ENCODE measurements at places on chromosomes 2 and 18.

DNA sequence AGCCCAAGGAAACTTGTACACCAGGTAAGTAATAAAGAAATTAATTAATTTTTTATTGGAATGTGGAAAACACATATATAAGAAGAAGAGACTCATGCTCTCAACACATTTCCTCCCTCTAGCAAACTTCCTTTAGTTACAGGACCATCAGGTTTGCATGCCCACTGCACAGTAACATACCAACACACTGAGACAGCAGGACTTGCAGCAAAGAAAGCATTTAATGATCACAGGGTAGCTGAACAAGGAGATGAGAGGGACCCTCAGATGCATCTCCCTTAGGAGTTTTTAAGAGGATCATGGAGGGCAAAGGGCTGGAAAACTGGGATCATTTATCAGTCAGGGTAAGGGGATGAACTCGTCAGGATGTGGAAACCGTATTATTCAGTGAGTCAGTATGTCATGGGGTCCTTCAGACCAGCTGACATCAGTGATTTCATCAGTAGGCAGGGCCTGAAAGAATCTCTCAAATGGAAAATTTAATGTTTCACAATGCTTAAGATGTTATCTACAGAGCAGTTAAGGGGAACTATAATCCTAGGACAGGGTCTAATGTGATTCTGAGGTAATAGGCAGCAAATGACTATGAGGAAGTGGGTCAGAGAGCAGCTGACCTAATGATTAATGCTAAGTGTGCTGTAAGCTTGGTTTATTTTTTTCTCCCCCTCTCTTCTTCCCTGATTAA, 193.8 kb upstream of the RND3 start:
- DNase-seq: no peak

- DNase-seq: no peak
Observed at GRCh38 chr2:43052204-43052943, 174.0 kb downstream of the ZFP36L2 start.

- no peak for DNase-seq
Observed at GRCh38 chr2:63729362-63729761, 112.3 kb upstream of the UGP2 start.

GRCh38 chr18:54280220-54280569, 10.9 kb downstream of the POLI start:
- no peak for DNase-seq

DNA sequence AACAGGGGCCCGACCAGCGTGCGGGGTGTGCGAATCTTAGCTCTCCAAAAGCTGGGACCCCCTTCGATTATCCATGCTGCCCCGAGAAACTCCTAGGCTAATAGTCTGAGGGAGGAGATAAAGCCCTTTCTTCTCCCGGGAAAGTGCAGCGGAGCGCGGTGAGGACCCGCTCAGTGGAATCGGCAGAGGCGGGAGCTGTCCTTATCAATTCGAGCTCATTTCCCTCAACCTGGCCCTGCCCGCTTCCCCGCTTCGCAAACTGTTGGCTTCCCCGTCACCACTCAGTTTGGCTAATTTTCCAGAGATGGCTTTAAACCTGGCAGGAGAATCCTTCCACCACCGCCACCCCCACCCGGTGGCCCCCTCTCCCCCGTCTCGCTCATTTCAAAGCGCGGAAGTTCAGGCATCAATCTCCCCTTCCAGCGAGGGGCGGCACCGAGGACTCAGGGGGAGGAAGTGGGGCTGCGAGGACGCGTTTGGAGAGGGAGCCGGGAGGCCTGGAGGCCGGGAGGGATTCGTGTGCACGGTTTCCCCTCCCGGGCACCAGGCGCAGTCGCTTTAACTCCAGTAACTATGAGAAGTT, 1.6 kb downstream of the KLHL14 start:
- DNase-seq: no peak

DNA sequence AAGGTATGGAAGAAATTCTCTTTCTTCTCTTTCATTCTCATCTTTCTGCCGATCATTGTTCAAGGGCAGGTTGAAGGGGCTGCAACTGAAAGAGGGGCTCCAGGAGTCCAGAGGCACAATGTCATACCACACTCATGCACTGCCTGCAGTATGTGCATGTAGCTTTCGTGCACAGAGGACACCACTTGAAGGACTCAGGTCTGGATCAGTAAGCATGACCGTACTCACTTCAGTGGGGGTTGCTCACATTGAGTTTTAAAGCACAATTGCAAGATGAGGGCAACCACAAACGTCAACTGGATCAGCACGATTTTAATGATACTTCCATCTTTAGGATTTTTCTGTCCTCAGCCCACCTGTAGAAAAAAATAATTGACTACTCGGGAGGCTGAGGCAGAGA, 84.6 kb downstream of the SP3 start:
- no peak for DNase-seq

DNA sequence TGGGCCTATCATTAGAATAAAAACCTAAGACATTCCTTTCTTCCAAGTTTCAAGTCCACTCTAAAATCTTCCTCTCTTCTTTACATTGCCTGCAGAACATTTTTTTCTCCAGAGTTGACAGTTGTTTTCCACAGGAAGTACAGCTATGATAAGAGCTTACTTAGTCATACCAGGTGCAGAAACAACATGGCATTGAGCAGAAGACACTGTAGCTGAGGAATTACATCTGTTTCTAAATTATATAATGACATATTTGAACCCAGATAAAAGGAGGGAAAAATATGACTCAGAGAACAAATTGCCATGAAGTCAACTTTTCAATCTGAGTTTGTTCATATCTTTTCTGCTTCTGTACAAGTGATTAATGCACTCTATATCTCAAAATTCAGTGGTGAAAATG, 30.2 kb downstream of the CMPK2 start:
- no peak for DNase-seq

DNA sequence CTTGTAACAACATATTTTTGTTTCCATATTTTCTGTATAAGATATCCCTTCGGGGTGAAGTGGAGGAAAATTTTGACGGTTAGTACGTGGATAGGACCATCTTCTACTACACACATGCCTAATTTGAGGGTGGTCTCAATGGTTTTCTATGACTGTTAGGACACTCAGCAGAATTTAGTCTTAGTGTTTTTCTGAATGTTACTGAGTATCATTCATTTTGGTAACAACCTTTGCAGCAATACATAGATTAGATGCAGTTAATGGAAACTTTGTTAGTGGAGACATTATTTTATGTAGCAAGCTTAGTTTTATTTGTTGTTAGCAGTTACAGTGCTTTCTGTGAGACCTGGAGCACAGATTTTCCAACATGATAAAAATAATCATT, 1.6 kb downstream of the ITGAV start:
- DNase-seq: no peak

- DNase-seq: no peak
Observed at GRCh38 chr2:53217250-53217649, 550.4 kb upstream of the CHAC2 start.

DNA sequence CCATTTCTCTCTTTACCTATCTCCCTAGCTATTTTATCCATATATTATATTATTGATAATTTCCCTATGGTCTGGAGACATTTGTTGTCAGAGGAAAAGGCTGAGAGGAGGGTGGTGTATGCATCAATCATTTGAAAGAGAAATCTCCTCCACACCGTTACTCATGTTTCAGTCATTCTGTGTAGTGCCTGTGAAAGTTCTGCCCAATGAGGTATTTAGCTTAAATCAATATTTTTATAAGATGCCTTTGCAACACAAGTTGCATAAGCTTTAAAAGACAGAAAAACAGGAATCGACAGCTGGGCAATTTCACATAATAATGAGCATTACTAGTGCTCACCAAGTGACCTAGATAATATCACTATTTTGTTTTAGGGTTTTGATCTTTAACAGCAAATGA, 363.7 kb upstream of the FSIP2 start:
- DNase-seq: no peak

- no peak for DNase-seq
Observed at GRCh38 chr18:7957297-7957696, 390.2 kb downstream of the PTPRM start.

DNA sequence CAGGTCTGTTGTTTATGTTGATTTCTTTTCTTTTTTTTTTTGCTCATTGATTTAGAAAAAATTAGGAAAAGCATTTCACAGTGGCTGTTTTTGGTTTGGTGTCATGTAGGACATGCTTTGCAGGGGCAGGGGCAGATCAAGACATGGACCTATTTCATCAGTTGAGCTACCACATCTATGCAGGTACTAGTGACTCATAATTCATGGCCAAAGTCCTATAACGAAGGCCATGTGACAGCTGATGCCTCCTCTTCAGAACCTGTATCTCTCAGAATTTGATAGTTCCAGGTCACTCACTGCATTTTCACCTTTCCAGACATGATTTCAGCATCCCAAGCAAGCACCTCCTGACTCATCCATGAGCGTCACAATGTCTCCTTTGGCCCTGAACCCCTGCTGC, 195.8 kb downstream of the ALK start:
- no peak for DNase-seq

- no peak for DNase-seq
Observed at GRCh38 chr2:47414682-47415458, 11.9 kb downstream of the MSH2 start.

Measured in stimulated activated CD4-positive, alpha-beta T cell treated with anti-CD3 and anti-CD28 coated beads, TNF-alpha, amount 100 ng/mL, for 48 hours (primary cell).